ENCODE measurements at places on chromosomes 2 and 18.

DNA sequence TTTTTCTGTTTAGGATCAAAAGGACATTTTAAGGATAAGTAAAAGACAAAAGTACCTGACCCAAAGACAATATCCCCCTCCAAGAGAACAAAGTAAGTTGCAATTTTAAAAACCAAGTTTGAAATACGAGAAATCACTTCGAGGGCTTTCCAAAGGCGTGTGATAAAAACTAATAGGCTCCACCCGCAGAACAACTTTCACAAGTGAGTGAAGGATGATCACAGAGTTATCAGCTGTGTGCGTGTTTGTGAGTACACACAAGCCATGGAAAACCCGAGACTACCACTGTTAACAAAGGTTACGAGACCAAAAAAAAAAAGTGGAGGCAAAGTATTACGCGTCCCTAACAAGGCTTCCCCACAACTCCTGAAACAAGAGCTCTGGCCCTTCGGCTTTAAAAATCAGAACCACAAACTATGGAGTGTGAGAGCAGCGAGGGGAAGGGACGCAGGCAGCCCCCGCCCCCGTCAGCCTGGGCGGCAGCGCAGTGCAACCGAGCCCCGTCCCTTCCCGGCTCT, 719 bp downstream of the SMAD2 start:
- no peak for DNase-seq

- DNase-seq: peak; percentile 63
Measured at GRCh38 chr2:211157856-211158463, 601.6 kb downstream of the CPS1 start.

GRCh38 chr18:79720359-79720733, 40.7 kb downstream of the CTDP1 start:
- no peak for DNase-seq

- DNase-seq: no peak
Measured at GRCh38 chr2:12097859-12098258, 351.4 kb downstream of the LPIN1 start.

- no peak for DNase-seq
Measured at GRCh38 chr2:76169276-76170008, 458.7 kb upstream of the GCFC2 start.

GRCh38 chr2:207166349-207167098, 776 bp upstream of the KLF7 start:
- DNase-seq: peak; percentile 53

DNA sequence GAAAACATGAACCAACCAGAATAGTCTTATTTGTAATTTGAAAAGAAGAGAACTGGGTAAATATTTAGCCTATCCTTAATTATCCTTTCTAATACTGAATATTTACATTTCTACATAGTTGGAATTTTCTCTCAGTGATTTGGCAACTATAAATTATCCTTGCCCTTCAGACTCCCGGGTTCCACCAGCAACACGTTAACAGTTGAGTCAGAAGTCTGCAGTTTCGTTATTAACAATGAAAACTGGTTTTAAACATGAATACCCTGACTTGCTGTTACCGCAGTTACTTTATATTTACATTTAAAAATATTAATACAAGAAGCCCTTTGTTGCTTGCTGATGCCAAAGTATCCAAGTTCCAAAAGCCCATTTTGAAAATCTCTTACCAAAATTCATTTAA, 673.0 kb downstream of the ARHGAP15 start:
- DNase-seq: no peak

- DNase-seq: no peak
Measured at GRCh38 chr18:41436772-41437171, 518.3 kb upstream of the PIK3C3 start.

- DNase-seq: no peak
Measured at GRCh38 chr2:75547345-75548035, 13.2 kb downstream of the EVA1A start.

- no peak for DNase-seq
Measured at GRCh38 chr2:118048401-118048800, 34.5 kb upstream of the CCDC93 start.

DNA sequence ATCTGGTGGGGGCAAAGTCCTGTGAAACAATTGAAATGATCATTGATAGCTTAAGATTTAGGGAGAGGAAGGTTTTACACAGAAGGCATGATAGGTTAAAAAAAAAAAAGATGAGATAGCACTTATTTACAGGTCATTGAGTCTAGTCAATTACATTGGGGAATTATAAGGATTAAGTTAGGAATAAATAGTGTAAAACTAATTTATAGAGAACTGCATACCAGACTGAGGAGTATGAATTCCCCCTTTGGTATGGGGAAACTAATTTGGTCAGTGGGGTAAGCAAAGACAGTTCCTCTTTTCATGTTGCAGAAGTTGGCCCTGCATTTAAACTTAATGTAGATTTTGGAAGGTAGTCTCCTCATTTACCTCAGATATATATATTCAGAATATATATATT, 10.8 kb downstream of the GLS start:
- DNase-seq: no peak

GRCh38 chr2:127429291-127429690, 11.1 kb downstream of the PROC start:
- DNase-seq: no peak

DNA sequence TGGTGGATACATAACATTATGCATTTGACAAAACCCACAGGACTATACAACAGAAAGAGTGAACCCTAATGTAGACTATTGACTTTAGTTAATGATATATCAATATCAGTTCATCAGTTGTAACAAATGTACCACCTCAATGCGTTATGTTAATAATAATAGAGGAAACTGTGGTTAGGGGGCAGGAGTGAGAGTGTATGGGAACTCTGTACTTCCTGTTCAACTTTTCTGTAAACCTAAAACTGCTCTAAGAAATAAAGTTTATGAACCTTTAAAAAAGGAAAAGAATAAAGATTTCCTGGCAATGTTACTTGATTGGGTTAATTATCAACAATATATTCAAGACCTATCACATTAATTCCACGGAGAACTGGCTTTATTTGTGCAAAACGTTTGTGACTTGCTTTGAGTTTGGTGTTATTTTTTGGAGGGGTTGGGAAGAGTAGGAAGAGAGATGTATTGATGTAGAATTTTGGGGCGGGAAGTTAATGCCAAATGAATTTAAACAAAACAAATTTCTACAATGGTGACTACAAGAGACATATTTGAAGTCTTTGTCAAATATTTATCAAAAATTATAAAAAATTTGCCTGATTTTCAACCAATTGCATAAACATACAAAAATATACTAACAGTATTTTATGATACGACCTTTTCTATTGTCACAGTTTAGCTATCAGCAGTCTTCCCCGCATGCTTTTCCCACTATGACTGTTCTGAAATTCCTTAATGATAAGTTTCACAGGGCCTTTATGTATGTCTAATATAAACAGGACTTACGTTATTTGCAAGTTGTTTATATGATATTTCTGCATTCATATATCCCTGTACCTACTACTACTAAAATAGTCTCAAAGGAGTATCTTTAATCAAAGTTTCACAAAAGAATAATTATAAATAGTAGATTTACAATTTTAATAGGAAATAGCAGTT, 2.1 kb upstream of the RTN4 start:
- DNase-seq: no peak

GRCh38 chr2:46276642-46277041, 20.6 kb upstream of the EPAS1 start:
- no peak for DNase-seq

- DNase-seq: no peak
Measured at GRCh38 chr18:10320791-10321190, 133.6 kb upstream of the APCDD1 start.

DNA sequence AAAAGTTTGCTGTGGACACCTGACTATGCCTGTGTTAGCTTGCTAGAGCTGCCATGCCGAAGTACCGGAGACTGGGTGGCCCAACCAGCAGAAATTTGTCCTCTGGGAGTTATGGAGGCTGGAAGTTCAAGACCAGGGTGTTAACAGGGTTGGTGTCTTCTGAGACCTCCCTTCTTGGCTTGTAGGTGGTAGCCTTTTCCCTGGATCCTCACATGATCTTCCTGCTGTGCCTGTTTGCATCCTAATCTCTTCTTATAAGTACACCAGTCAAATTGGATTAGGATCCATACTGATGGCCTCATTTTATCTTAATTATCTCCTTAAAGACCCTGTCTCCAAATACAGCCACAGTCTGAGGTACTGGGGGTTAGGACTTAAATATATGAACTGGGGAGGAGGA, 845 bp downstream of the TMEM177 start:
- DNase-seq: no peak

DNA sequence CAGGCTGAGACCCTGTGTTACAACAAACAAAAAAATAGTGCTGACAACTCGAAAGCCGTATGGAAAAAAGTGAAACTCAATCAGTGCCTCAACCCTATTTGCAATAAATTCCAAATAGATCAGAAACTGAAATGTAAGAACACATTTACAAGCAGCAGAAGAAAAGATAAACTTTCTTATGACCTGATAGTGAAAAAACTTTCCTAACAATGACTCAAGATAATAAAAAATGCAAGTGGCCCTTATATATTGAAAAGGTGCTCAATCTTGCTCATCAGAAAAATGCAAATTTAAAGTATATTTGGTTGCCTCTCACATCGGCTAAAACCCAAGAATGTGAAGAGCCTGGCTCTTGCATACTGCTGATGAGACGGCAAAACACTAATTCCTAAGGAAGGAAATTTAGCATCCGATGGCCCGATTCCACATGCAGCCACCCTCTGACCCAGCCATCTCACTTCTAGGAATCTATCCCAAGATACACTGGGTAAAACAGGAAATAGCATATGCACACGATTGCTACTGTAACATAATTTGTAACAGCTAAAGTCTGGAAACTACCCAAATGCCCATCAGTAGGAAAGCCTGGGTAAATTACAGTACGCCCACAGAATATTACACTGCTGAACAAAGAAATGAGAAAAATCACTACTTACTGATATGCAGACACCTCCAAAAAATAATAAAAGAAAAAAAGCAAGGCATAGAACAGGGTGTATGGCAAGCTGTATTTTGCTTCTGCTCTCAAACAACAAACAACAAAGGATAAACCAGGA, 56.8 kb downstream of the HDLBP start:
- DNase-seq: no peak

DNA sequence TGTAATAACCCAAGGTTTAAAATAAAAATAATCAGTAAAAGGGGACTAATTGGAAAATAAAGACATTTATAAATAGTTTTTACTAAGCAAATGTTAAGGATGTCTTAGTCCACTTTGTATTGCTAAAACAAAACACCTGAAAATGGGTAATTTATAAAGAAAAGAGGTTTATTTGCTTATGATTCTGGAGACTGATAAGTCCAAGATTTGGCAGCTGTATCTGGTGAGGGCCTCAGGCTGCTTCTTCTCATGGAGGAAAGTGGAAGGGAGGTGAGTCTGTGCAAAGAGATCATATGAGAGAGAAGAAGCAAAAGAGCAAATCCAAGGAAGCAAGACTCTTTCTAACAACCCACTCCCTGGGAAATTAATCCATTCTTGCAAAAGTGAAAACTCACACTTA, 299.5 kb downstream of the DSC3 start:
- no peak for DNase-seq

DNA sequence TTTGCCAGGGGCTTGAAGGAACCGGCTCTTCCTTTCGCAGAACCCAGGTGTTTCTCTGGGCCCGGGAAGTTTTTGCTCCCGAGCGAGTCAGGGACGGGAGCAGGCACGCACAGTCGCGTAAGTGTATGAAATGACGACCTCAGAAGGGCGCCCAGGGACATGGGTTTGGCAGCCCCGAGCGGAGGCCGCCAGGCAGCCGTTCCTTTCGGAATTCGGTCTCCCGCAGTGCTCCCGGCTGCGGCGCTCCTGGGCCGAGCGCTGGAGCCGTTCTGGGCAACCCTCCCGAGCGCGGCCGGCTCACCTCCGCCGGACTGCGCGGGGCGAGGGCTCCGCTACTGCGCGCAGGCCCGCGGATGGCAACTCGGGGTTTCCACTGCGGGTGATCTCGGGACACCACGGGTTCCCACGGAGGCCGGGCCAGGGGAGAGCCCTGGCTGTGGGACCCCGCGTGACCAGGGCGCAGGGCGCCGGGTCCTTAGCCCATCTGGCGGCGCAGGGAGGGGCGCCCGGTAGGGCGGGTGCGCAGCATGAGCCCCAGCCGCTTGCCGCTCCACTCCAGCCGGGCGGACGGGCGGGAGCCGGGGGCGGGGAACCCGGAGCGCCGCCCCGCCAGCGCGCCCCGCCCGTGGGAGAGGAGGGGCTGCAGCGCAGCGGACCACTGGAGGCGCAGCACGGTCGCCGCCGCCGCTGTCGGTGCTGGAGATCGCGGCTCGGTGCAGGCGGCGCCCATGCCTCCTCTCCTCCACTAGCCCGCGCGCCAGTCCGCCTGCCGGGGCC, at the start of gene OSBPL6:
Gene OSBPL6, plus strand, starts transcription at position 690 of the 777 bp plus-strand sequence. CDS start 111,673 bp downstream, outside the sequence.
- DNase-seq: peak; percentile 30

DNA sequence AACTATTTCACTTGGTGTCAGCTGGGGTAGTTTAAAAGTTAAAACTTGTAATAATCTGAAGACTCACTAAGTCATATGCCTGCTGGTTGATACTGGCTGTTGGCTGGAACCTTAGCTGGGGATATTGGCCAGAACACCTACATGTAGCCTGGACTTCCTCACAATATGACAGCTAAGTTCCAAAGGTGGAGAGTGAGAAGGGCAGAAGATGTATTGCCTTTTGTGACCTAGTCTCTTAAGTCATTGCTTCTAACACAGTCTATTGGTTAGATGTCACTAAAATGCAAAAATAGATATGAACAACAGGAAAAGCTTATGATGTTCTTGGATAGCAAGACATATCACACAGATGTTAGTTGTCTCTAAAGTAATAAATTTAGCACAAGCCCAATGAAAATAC, 113.2 kb upstream of the CHAC2 start:
- DNase-seq: no peak

- no peak for DNase-seq
Measured at GRCh38 chr2:83933749-83934148, 525.3 kb downstream of the SUCLG1 start.

DNA sequence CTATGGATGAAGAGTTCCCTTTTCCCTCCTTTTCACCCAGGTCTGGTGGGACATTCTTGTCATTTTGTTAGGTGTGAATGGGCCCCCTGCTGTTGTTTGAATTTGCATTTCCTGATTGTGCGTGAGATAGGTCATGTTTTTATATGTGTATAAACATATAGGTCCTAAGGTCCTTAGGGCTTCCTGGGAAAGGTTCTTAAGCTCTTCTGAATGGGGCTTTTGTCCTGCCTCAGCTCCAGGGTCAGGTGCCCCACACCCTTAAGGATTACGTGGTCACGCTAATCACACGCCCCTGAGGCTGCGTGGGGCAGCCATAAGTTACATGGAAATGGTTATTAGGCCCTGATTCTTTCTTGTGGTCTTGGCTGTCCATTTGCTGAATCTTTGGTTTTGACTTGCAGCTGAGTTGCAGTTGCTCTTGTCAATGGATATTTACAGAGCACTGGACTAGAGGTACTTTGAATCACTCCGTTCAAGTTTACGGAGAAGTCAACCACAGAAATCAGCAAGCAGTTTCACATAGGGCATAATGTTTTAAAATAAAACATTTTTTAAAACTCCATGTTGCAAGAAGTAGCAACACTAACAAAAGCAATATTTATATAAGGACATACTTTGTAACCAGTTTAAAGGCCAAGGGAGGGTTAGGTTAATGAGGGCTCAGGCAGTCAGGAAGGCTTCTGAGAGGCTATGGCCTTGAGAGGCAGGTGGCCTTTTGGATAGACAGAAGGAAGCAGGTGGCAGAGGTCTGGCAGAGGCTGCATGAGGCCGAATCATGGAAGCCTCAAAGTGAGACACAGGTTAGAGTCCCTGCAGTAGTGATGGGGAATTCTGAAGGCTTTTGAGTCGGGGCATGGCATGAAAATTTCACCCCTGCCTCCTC, 24.2 kb downstream of the LIPG start:
- DNase-seq: no peak
